ENCODE measurements at places on chromosomes 1 and 21.

GRCh38 chr21:43591571-43591970, 67.7 kb downstream of the HSF2BP start:
- DNase-seq = no peak

GRCh38 chr1:46370214-46370633, 23.9 kb upstream of the FAAH start:
- DNase-seq = no peak

GRCh38 chr21:45965084-45965809, 16.3 kb upstream of the COL6A1 start:
- DNase-seq = no peak

- no peak for DNase-seq
These were observed 36.8 kb downstream of the NTPCR start for GRCh38 chr1:232987046-232987773.

DNA sequence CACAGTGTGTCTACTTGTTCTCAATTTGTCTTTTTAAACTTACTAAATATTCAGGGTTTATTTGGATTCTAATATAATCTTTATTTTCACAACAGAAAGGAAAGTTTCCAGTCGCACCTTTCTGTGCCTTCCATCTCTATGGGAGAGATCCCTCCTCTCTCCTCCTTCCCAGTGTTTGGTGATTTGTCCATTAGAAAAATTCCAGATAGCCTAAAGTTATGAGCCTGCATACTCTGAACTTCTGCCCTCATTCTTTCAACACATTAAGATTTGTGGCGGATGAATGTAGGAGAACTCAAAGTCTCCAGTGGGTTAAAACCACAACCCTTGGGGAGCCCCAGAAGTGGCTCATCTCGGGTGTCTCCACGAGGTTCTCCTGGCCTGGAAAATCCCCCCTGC, 3.6 kb downstream of the NHLH2 start:
- DNase-seq = no peak
